ENCODE measurements at places on chromosomes 2 and 18.

GRCh38 chr2:164438490-164439205 lies 182.6 kb downstream of the GRB14 start:
- DNase-seq, result no peak

GRCh38 chr2:13650586-13651180 lies 933.9 kb downstream of the TRIB2 start:
- no peak for DNase-seq

DNA sequence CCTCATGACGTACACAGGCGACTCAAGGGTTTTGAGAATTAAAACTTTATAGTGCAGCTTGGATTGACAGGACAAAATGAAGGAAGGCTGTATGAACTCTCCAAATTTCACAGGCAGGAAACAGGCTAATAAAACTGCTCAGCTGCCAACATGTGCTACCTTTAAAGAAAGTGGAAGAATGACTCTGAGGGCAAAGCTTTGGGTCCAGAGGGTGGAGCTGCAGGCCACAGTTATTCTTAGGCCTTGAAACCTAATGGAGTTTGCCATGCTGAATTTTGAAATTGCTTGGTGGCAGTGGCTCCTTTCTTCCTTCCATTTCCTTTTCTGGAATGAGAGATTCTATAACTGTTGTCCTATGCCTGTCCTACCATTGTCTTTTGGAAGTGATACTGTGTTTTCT lies 34.8 kb downstream of the HAT1 start:
- DNase-seq, result no peak

GRCh38 chr18:49610022-49610445 lies 48.2 kb downstream of the LIPG start:
- DNase-seq, result peak; percentile 62

DNA sequence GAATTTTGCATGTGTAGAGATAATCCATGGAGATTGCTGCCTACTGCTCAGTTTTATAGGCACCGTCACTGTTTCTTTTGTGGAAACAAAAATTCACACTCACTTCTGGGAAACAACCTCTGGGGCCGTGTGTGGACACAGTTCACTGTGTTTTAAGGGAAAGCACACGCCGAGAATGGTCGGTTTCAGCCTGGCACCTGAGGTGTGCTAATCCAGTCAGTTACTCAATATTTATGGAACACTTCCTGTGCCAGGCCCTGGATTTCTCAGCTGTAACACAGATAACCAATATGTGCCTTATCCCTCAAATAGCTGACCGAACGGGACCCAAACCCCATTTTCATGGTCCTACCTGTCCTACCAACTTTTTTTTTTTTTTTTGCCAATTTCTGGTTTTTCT lies 179.6 kb downstream of the MGAT5 start:
- DNase-seq, result no peak

DNA sequence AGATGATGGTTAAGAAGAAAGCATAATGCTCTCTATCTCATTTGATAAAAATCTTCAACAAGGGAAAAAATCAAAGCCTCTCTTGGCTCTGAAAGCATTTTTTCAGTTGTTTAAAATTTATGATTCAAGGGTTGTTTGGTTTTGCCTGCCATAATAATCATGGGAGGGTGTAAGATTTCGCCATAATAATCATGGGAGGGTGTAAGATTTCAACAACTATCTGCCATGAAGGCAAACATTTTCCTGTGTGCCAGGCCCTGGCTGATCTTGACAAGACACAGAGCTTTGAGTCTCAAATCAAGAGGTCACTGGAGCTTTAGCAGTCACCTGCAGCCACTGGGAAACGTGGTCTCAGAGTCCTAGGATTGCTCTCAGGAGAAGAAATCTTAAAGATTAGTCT lies 175.1 kb upstream of the PIEZO2 start:
- no peak for DNase-seq

DNA sequence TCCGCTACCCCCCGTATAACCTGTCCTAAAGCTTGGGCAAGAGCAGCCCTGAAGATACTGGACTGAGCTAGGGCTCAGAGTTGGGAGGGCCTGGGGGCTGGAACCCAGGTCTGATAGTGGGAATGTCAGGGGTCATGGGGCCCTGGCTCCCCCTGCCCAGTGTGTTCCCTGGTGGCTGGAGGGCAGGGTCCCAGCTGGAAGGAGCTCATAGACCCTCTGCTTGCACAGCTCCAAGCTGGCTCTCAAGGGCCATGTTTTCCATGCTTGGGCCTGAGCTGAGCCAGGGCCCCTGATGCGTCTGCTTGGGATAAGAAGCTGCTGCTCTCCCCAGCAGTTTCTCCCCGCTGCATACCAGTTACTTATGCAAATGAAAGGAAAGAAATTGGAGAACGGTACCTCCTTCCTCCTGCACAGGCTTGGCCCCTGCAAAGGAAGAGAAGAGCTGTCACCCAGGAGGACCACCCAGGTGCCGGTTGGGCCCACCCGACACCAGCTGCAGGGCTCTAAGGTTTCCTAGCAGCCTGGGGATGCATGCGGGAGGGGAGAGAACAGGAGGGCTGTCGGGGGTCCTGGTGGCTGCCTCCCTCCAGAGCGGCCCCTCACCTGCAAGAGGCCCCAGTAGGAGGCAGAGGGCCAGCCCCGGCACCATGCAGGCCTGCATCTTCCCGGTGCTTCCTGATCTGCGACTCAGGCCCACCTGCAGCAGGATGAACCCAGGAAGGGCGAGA lies 628 bp downstream of the OTOS start:
- DNase-seq, result no peak

DNA sequence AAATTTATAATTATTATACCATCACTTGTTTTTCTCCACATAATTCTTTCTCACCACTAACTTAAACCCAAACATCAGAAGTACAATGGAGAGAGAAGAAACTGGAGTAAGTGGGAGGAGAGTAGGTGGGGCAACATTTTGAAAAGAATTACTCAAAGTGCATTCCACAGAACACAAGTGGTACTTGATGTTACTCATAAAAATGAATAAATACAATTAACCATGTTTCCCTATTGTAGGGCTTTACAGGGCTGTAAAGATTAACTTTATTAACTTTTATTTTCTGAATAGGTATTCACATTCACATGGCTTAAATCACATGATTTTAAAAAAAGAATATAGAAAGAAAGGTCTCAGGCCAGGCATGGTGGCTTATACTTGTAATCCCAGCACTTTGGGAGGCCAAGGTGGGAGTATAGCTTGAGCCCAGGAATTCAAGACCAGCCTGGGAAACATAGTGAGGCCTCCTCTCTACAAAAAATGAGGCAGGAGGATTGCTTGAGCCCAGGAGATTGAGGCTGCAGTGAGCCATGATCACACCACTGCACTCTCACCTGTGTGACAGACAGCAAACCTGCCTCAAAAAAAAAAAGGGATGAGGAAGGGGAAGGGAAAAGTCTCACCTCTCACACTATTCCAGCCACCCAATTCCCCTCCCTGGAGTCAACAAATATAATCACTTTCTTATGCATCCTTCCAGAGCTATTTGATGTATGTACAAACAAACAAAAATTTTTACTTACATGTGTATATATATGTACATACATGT lies 47.1 kb downstream of the KCNG3 start:
- no peak for DNase-seq

GRCh38 chr2:31234683-31235503 lies 941 bp downstream of the EHD3 start:
- DNase-seq, result no peak

DNA sequence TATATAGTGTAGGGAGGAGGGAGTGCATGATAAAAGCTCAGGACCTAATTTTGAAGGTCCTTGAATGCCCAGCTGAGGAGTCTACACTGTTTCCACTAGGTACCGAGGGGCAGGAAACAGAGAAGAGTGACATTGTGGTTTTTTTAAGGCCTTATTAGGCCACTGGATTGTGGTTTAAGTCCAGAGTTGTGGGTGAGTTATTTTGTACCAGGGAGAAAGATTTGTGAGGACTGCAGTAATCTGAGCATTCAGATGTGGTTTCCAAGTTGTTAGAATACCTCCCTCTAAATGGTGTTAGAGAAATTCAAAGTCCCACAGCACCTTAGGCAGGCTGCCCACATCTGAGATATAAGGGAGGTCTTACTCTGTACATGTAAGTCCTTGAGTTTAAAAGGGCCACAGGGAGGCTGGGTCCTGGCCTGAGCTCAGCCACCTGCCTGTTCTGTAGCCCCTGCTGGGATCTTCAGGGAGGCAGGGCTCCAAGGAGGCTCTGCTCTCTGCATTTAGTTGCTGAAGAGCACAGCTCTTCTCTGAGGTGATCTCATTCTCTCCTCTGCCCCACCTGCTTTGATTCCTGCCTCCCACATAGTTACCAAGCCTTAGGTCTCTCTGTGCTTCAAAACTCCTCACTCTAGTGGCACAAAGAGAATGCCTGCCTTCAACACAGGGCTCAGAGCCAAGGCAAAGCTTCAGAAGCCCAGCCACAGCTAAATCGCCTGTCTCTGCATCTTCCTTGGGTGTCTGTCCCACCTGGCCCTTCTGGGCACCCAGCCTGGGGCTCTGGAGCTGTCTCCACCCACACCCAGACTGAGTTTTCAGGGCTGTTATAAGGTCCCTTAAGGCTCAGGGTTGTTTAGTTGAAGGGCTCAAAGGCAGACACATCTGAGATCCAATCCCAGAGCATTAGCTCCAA lies 88.1 kb downstream of the VSNL1 start:
- DNase-seq, result no peak

- no peak for DNase-seq
Measured at GRCh38 chr2:43020990-43021669, 205.3 kb downstream of the ZFP36L2 start.

- no peak for DNase-seq
Measured at GRCh38 chr2:56348392-56349210, 164.8 kb downstream of the CCDC85A start.

DNA sequence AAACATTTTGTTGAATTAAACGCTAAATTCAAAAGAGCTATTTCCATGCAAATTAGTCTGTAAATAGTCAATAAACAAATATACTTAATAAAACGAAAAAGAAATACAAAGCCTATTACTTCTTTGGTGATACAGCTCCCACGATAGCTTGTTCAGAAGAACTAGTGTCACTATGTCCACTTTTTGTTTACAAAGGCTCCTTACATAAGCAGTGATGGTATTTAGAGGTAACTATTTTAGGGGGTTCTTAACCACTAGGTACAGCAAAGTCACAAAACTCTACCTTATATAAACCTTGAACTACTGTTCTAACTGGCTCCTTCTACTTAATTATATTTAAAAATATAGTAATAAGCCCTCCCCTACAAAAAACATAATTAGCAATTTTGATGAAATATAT lies 21.9 kb downstream of the ALS2 start:
- no peak for DNase-seq

DNA sequence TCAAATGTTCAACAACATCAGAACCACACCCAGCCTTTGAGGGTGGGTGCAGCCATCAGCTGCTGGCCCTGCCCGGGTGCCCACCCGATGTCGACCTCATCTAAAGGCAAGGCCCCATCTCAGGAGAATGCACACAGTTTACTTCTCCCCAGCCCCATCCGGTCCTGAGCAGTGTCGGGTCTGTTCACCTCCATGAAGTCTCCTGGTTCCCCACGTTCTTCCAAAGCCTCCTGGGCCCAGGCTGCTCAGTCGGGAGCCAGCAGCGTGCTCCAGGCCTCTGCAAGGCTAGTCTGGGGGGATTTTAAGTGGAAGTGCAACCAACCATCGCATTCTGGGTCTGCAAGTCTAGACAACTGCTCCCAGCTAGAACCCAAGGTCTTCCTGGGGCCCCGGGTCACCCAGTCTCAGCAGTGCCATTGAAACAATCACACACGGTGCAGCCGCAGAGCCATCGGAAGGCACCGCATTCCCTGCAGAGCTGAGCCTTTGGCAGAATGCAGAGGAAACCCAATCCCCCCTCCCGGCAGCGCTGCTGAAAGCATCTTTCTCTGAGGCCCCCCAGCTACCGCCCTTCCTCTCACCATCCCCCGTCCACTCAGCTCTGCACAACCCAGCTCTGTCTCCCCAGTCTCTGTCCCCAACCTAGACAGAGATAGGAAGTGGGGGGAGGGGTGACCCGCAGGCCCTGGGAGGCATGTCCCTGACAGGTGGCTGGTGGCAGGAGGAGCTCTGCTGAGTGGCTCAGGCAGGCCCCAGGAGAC lies 8.5 kb downstream of the ESPNL start:
- DNase-seq, result no peak

DNA sequence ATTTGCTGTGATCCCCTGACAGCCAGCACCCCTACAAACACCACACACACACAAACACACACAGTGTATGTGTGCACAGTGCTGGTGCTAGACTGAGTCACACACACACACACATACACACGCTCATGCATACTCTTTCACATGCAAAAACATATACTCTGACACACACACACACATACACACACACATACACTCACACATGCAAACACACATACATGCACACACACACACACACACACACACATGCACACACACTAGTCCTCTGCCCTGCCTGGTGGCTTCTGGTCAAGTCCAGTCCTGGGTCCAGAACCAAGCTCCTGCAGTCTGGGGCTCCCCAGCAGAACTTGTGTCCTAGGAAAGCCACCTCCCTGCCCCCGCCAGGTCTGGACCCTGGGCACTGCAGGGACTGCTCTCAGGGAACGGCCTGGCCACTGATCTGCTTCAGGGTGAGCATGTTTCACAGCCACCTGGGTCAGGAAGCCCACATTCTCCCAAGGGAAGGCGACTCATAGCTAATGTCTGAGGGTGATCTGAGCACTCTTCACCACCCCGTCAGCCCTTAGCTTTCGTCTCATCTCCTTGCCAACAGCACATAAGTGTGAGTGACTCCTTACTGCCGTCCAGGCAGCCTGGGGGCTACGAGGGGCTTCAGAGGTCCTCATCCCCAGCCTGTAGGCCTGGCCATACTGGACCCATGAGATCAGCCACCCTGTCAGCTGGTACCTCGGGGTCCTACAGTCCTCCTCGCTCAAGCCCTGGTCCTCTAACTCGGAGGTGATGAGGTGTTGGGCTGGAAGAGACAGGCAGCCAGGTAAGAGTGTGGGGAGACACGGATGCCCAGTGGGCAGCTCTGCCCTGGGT lies 88.1 kb downstream of the MCFD2 start:
- DNase-seq, result peak; percentile 45

DNA sequence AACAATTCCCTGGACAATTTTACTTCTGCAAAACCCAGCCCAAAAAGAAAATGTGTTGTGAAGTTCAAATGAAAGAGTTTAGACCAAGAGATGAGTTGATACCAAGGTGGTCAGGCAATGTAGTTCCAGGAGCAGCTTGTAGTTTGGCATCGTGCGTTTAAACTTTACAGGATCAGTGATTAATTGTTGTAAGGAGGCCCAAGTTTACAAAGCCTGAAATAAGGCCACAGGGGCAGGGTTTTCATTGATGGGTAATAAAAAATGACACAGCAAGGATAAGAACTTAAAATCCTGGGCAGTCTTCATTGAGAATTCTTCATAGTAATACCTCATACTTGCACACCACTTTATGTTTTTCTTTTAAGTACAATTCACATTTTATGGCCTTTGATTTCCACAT lies 463.9 kb upstream of the HNRNPA3 start:
- DNase-seq, result no peak

- no peak for DNase-seq
Measured at GRCh38 chr2:181431674-181432073, 25.5 kb upstream of the ITGA4 start.

- DNase-seq, result no peak
Measured at GRCh38 chr18:56273541-56274219, 364.7 kb downstream of the TXNL1 start.

Data from RCC 7860 (cell line).